Natural killer cell treated with Interleukin-12 subunit alpha and Interleukin-12 subunit beta and Interleukin-15 and Interleukin-18, amount 100 ng/mL, for 72 hours (primary cell): ENCODE measurements at places on chromosomes 1 and 21.

GRCh38 chr21:41141031-41141457, 26.9 kb upstream of the BACE2 start:
- no peak for DNase-seq

- no peak for DNase-seq
Observed at GRCh38 chr1:202154766-202155477, 5.5 kb downstream of the PTPN7 start.

DNA sequence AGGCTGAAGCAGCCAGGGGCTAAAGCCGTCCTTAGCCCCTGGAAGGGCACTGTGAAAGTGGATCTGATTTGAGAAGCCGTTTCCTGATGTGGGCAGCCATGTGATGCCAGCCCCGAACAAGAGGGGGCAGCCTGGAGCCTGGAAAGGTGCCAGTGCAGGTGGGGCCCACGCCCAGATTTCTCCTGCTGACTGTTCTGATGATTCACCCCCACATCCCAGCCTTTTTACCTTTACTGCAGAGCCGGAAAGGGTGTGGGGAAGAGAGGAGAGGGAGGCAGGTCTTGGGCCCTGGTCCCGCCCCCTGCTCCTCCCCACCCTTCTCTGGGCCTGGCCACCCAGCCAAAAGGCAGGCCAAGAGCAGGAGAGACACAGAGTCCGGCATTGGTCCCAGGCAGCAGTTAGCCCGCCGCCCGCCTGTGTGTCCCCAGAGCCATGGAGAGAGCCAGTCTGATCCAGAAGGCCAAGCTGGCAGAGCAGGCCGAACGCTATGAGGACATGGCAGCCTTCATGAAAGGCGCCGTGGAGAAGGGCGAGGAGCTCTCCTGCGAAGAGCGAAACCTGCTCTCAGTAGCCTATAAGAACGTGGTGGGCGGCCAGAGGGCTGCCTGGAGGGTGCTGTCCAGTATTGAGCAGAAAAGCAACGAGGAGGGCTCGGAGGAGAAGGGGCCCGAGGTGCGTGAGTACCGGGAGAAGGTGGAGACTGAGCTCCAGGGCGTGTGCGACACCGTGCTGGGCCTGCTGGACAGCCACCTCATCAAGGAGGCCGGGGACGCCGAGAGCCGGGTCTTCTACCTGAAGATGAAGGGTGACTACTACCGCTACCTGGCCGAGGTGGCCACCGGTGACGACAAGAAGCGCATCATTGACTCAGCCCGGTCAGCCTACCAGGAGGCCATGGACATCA, at the start of gene SFN:
Gene SFN (plus strand): TSS at position 369 of the 904 bp plus-strand sequence. CDS start 64 bp downstream, at position 433.
- DNase-seq: no peak

GRCh38 chr1:93707956-93708355, 26.3 kb upstream of the BCAR3 start:
- no peak for DNase-seq

DNA sequence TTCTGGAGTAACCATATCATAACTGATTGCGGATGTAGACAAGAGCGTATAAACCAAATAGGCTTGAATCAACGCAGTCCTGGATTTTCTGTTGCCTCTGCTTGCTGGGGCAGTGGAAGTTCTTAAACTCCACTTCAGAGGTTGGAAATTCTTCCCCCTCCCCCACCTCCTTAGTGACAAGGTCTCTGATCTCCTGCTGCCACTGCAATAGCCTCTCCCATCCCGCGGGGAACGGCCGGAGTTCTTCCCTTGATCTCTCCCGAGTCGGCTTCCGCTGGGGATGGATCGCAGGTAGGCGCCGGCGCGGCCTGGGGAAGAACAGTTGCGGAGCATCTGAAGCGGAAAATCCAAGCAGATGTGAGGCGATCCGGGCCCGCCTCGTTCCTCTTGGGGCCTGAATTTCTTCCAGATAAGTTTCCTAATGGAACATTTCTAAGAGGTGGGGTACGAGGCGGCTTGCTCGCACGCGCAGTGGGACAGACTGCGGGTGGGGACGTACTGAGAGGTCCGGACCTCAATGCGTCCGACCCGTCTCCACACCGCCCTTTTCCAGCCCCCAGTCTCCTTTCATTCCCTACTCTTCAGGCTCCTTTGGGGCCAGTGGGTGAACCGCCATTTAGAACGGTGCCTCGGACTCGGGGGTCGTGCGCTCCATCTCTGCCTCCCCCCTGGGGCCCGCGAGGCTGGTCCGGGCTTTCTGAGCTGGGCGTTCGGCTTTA, 3.1 kb upstream of the SIM2 start:
- no peak for DNase-seq

- no peak for DNase-seq
Observed at GRCh38 chr1:8711873-8712412, 105.5 kb downstream of the RERE start.

GRCh38 chr1:41728403-41729202, 190.1 kb downstream of the HIVEP3 start:
- peak; percentile 97 for DNase-seq

DNA sequence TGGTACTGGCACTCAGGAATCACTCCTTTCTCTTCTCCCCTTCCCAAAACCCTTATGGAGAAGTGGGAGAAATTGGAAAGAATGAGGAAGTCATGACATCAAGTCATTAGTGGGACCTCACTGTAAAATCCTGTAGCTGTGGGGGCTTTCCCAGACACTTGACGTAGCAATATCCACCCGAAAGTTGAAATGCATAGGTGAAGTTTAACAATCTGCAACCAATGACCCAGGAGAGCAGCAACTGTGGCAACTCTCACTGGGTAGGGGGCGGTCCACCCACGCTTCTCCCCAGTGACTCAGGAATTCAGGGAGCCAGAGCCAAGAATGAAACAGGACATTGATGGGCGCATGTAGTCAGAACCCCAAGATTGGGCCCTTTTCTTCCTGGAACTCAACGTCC, 27.0 kb downstream of the ABCA4 start:
- no peak for DNase-seq

DNA sequence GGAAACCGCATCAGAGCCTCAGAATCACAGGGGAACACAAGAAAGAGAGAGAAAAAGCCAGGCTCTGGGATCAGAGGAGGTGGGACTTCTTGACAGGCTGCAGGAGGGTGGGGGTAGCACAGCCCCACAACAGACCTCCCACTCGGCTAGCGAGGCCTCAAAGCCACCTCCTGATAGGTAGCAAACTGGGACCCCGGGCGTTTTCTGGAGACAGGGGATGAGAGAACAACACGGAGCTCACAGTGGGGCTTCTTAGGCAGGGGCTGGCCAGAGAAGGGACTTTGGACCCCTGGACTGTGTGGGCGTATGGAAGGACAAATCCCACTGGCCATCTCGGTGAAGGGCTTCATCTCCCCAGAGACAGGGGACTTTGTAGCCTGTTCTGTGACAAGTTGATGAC, 116.3 kb downstream of the AJAP1 start:
- DNase-seq: no peak

- no peak for DNase-seq
Observed at GRCh38 chr1:94025383-94026340, 95.3 kb downstream of the ABCA4 start.
